GM19239 (cell line): ENCODE measurements at places on chromosomes 1 and 21.

GRCh38 chr1:33394770-33395169 is 36.1 kb downstream of the PHC2 start:
- no peak for DNase-seq

GRCh38 chr1:216742625-216743024 is 19.4 kb upstream of the ESRRG start:
- DNase-seq = no peak

- no peak for DNase-seq
These were observed 85.0 kb upstream of the LYST start for GRCh38 chr1:235951661-235952060.

DNA sequence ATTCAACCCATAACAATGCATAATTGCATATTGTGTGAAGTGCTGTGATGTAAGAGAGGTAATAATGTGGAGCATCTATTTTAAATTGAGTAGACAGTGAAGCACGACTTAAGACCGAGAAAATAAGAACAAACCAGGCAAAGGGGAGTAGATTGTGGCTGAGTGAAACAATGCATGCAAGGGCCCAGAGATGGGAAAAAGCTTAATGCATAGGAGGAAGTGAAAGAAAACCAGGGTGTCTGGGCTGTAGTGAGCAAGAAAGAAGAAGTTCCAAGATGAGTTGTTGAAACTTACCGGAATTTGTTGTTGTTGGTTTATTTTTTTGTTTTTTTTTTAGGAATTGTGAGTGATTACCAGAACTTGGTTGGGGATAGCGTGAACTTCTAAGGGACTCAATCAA is 104.7 kb downstream of the SNX7 start:
- no peak for DNase-seq

DNA sequence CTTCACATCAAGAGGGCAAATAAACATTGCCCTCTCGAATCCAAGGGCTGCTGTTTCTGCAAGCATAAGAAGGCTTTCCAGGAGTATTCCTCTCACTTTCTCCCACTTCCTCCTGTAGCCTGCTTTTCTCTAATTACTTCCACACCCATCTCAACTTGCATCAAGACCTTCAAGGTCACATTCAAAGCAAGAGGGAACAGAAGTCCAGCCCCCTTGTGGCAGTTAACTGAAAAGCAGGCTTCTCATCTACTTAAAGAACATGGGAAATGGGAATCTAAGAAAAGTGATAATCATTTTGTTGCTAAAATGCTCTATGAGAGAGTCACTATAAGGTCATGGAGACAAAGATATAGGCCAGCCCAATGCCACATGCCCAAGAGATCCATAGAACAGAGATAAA is 874.4 kb downstream of the KCNT2 start:
- DNase-seq = no peak

GRCh38 chr21:44870748-44871495 is 2.6 kb downstream of the PTTG1IP start:
- DNase-seq = no peak

DNA sequence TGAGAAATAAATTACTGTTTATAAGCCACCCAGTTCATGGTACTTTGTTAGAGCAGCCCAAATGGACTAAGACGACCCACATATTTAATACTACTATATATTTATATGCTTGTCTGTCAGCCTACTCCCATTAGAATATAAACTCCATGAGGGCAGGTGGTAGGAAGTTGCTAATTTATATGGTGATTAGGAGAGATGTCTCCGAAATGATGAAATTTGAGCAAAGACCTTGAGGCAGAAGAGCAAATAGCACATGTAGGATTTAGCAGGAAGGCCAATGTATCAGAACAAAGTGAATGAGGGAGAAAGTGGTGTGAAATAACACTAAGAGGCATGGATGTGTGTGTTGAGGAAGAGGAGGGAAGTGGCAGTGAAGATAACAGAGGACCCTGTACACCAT is 10.6 kb upstream of the SLFNL1 start:
- DNase-seq = no peak

DNA sequence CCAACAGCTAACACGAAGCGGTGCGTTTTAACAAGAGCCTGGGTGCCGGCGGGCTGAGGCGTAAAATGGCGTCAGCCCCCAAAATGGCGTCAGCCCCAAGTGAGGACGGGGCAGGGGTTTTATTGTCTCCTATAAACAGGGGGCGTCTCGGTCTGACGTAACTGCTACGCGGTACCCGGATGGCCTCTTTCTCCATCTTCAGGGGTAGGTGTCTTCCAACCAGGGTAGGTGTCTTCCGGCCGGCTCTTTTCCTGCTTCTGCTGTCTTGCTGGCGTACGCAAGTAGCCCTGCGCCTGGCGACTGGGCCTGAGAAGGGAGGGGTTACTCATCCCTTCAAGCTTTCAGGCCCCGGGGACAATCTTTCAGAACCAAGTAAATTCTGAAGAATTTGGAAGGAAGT is 45.3 kb downstream of the LGR6 start:
- DNase-seq = no peak

DNA sequence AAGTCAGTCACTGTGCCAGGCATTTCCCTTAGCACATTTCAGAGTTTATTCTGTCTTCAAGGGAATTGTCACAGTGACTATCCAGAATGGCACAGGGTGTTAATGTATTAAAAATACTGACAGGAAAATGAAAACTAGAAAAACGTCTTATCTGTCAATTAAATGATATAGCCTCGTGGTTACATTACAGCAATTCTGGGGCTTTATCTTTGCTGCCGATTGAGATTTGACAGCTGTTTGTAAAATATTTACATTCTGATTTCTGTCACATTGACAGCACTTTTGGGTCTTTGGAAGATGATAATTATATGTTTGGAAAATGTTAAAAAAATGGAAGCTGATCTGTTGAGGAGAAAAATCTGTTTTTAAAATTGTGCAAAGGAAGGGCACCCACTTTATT is 250.0 kb downstream of the CHRM3 start:
- no peak for DNase-seq

GRCh38 chr1:116679091-116679827 is 11.7 kb upstream of the IGSF3 start:
- no peak for DNase-seq

- DNase-seq = no peak
These were observed 3.4 kb upstream of the CROCC start for GRCh38 chr1:16918371-16918770.

DNA sequence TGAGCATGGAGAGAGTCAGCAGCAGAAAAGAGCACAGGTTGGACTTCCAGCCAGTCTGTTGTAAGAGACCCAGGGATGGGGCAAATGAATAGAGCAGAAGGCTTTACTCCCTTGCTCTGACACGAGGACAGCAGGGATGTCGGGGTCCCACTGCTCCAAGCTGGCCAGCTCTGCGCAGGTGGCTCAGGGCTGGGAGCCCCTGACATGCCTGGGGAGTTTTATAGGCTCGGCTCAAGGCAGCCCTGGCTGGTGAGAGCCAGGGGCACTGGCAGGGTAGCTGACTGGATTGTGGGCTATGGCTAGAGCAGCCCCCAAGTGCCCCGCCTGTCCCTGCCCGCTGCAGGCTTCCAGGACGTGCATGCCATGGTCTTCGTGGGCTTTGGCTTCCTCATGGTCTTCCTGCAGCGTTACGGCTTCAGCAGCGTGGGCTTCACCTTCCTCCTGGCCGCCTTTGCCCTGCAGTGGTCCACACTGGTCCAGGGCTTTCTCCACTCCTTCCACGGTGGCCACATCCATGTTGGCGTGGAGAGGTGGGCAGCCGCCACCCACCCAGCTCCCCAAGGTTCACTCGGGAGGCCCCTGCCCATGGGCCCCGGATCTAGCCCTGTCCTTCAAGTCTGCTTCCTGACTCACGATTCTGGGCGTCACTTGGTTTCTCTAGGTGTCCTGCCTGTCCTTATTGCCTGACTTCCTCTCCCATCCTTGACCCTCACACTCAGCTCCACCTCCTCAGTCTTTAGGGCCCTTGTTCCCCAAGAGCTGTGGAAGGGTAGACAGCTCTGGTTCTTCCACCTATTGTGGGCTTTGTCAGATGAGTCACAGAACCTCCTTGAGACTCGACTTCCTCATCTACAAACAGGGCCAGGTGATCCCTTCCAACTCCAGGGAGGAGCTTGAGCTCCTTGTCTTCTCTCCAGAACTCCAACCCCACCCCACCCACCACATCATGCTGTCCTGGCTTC is 8.2 kb downstream of the RHBG start:
- DNase-seq = no peak

DNA sequence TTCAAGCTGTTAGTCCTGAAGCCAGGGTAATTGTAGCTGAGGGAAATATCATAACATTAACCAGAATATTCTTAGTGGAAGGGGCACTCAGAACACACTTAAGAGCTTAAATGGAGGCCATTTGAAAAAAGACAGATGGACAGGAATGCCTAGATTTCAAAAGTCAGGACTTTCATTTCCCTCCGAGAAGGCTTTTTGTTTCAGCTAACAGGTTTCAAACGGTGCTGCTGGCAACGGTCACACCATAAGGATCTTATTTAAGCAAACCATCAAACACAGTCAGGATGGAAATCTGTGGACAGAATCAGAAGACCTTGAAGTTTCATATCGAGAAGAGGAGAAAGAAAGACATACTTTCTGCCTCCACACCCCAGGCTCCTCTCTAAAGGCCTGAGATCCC is 70.1 kb downstream of the SLC66A1 start:
- DNase-seq = no peak

DNA sequence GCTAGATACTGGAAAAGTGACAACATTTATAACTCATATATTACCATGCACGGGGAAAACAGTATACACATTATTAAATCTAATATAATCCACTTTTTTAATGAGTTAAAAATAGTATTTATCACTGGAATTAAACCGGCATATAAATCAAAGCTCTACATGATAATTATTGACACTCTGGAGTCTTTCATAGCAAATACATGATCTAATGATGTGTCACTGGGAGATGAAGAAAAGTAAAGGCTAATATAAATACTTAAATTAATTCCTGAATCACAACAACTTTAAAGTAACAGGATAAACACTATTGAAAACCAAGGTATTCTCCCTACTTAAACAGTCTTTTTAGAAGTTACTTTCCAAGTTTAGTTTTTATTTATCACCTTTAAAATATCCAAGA is 52.4 kb upstream of the ASPM start:
- DNase-seq = no peak

GRCh38 chr1:170672316-170672715 is 8.4 kb downstream of the PRRX1 start:
- DNase-seq = no peak

DNA sequence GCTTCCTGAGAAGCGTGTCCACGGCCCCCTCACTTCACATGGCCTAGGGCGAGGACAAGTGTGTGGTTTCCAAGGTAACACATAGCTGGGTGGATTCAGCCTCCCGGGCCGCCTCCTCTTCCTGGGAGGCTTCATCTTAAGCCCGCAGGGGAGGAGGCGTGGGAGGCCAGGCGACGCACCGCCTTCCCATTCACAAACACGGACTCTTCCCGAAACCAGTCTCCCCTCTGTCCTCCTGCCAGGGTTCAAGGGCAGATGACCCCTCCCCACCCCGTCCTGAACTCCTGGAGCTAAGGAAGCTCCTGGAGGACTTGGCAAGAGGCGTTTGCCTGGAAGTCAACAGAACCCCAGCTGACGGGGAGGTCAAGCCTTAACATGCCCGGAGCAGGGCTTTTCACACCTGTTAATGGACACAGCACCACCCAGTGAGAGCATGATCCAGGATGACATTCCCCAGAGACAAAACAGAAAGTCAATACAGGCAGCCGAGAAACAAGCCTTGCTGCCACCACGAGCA is 56.7 kb downstream of the KCNN3 start:
- DNase-seq = no peak

GRCh38 chr1:4483021-4483625 is 171.3 kb upstream of the AJAP1 start:
- DNase-seq = no peak

DNA sequence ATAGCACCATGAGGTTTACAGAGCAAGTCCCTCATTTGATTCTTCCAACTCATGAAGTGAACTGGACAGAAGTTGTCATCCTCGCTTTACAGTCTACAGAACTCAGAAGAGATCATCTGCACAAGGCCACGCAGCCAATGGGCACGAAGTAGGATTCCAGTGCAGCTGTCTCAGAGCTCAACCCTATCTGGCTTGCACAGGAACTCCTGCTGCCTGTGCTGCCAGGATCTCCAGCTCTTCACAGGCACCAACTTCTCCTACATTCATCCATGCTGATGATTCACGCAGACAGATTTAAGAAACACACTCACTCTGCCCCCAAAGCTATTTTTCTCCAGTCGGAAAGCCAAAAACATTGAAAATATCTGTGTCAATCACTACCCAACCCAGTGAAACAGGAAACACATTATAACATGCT is 157.0 kb downstream of the RERE start:
- DNase-seq = no peak

- no peak for DNase-seq
These were observed 392.7 kb upstream of the LRRC7 start for GRCh38 chr1:69175053-69175452.

DNA sequence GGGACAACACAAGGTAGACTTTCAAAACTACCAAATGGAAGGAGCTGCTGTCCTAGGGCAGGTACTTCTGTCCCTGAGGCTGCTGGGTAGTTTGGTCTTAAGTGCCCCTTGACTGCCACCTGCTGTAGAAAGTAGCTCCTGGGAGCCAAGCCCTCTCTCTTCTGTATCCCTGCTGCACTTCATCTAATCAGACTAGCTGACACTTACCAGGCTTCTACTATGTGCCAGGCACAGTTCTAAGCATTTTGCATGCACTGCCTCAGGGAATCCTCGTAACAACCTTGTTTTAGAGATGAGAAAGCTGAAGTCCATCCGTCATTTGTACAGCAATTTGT is 15.9 kb upstream of the SRSF4 start:
- peak; percentile 17 for DNase-seq

DNA sequence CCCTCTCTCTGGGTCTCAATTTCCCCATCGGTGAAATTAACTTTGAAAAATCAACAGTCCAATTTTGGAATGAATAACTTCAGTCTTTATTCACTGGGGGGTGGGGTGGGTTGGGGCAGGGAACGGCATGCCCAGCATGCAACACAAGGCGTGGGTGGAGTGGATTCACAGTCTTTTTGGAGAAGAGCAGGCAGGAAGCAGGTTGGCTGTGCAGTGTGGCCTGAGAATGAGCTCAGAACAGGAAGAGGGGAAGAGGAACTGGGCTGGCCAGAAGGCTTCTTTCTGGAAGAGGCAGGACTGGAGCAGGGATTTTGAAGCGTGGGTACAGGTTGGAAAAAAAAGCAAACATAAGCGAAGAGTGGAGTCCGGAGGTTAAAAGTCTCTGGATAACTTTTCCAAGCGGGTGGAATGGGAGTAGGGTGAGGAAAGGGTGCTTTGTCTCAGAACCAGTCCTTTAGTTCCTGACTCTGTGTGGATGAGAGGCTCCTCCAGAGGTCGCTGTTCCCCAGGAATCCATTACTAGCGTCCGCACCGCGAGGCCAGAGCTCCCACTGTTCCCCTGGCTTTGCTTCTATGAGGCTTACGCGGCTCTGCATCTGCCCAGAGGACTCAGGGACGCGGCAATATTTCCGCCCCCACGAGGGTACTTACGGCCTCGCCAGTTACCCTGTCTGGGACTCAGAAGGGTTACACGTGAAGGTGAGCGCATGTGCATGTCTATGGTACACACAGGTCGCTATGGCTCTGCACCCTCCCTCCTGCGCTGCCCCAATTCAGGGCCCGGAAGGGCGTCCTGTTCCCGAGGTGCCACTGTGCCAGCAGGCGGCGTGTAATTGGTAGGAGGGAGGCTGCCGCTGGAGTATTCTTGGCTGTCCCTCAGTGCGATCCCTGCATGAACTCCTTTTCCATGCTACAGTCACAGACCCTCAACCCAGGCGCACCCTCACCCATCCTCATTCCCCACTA is 5.5 kb upstream of the FOXD2 start:
- DNase-seq = no peak
